T-helper 17 cell (primary cell): ENCODE measurements at places on chromosomes 12 and 14.

DNA sequence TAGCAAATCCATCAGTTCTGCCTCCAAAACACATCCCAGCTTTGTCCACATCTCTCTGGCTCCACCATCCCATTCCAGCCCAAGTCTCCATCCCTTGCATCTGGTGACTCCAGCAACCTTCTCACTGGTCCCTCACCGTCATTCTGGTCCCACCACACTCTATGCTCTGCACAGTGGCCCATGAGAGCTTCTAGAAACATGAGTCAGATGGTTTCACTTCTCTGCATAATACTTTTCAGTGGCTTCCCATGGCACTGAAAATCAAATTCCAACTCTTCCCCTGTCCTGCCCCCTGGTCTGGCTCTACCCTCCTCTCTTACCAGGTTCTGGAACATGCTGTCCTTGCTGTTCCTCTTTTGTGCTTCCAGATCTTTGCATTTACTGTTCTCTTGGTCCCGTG lies 17.2 kb upstream of the C12orf76 start:
- DNase-seq = no peak

DNA sequence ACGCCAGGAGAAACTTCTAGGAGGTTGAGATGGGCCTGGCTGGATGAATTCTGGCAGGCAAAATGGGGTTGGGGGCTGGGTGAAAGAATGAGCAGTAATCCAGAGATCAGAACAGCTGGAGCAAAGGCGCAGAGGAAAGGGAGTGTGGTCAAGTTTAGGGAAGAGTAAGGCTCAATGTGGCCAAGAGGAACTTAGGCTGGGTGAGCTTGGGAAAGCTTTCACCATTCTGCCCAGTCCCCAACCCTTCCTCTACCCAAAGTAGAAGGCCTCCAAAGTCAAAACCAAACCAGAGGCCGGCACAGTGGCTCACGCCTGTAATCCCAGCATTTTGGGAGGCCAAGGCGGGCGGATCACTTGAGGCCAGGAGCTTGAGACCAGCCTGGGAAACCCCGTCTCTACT lies 10.2 kb upstream of the RABGGTA start:
- no peak for DNase-seq

DNA sequence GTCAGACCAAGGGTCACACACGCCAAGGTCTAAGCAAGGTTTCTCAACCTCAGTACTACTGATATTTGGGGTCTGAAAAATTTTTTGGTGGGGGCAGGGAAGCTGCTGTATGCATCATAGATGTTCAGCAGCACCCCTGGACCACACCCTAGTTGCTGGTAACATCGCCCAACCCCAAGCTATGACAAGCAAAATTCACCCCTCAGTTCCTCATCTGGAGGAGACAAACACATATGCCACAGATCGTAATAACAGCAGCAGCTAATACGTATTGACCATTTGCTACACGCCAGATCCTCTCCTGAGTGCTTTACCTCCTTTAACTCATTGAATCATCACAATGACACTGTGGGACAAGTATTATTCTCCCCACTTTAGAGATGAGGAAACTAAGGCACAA lies 46.4 kb downstream of the ACTN1 start:
- DNase-seq = no peak

DNA sequence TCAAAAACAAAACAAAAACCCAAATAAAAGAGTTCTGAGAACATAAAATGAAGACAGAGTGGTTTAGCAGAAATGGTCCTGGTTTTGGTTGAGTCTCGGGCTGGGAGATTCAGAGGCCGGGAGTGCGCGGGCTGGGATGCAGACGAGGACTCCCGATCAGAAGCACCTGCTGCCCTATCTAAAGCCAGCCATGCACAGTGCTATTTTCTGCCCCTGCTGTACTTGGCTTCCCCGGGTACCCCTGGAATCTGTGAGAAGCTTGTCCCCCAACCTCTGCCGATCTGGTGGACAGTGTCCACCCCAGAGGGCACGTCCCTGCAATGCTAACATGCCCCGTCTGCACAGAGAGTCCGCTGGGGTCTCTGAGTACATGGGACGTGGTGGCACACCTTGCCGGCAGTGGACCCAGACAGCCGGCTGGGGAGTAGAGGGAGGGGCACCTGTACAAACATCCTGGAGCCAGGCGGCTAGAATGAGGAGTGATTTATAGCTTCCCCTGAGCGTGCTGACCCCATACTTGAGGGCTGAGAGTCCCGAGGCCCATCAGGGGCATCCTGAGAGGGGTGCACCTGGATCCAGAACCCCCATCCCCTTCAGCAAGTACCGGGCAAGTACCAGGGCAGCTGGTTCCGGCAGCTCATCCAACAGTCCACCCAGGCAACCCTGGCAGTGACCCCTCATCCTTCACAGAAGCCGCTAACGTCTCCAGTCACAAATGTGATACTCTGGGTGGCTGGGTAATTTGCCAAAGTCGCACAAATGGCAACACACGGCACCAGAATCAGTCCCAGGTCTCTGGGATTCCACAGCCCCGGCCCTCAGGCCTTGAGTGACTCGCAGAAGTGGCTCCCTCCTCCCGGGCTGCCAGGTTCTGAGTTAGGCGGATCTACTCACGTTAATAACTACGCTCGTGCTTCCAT lies 37.1 kb downstream of the CHGA start:
- no peak for DNase-seq

GRCh38 chr12:65016881-65017650 lies 104.0 kb downstream of the WIF1 start:
- no peak for DNase-seq
